ENCODE measurements at places on chromosomes 5 and 9.

GRCh38 chr9:105103776-105104175 lies 140.7 kb upstream of the SLC44A1 start:
- no peak for DNase-seq

DNA sequence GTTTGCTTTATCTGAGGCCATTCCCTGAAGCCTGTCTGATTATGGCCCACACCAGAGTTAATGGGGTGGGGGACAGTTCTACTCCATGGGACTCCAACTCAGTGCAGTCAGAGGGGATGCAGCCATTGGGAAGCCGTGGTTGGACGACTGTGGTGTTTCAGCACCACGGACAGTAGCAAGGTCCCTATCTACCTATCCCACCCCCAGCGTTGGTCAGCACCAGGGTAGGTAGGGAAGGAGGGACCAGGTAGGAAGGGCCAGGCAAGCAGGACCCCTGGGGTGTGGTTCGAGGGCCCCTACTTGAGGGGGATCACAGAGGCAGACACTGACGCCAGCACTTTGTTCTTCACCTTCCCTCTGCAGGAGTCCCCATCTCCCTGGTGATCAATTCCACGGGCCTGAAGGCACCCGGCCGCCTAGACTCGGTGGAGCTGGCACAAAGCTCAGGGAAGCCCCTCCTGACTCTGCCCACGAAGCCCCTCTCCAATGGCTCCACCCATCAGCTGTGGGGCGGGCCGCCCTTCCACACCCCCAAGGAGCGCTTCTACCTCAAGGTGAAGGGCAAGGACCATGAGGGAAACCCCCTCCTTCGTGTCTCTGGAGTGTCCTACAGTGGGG lies 33.2 kb downstream of the HMCN2 start:
- DNase-seq = no peak

DNA sequence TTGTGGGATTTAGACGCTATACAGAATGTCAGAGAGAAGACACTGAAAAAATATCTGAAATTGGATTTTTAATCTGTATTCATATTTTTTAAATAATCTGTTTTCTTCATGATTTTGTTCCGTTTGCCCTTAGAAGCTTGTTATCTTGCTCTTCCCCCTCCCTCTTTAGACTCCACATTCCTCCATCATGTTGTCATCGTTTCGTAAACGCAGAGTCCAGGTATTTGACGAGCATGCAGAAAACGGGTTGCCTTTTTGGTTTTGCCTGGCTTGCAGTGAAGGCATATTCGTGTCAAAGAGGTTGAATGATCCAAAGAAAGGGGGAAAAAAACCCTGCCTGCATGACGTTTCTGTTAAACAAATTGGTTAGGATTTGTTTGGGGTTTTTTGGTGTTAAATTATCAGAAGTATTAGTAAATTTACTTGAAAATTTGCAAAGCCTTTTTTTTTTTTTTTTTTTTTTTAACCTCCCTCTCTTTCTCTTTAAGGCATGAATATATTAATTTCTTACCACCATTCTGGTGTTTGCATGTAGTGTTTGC lies 2.9 kb downstream of the SPTAN1 start:
- DNase-seq = peak; percentile 21

DNA sequence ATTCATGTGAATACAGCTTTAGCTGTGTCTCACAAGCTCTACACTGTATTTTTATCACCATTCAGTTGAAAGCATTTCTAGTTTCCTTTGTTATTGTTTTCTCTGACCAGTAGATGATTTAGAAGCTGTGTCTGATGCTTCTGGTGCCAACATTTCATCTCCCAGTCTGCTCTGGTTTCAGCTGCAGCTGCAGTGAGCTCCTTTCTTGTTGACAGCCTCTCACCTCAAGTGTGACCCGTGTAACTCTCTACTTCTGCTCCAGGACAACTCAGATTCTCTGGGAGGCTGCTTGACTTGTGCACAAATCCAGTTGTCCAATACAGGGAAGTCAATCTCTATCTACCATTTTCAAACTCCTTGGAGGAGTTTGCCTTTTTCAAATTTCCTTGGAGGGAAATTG lies 504.8 kb downstream of the DIRAS2 start:
- DNase-seq = no peak

DNA sequence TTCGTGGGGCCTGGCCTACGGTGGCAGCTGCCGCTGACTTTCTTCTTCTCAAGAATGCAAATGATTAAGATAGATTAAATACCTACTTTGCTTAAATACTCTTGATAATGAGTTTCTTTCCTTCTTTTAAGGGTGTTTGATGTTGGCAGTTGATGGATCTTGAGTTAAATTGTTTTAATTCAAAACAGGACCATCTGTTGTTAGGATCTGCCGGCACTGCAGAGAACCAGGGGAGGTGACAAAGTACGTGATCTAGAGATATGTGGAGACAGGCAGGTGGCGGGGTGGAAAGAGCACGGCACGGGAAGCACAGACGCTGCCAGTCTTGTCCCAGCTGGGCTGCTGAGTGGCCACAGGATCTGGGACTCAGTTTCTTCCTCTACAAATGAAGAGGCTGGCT lies 37.9 kb downstream of the MED27 start:
- no peak for DNase-seq

- DNase-seq = peak; percentile 88
These were observed 780.7 kb downstream of the NR2F1-AS1 start for GRCh38 chr5:92800365-92800764.

DNA sequence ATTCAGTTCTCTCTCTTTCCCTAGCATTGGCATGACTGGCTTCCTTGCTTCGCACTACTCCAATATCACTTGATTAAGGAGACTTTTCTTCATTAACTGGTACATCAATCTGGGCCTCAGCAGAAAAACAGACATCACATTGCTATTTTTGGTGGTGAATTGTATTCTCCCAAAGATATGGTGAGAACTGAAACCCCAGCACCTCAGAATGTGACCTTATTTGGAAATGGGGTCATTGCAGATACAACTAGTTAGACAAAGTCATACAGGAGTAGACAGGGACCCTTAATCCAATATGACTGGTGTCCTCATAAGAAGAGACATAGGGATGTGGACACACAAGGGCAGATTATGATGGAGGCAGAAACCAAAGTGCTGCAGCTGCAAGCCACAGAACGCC lies 7.5 kb upstream of the RAD23B start:
- no peak for DNase-seq

DNA sequence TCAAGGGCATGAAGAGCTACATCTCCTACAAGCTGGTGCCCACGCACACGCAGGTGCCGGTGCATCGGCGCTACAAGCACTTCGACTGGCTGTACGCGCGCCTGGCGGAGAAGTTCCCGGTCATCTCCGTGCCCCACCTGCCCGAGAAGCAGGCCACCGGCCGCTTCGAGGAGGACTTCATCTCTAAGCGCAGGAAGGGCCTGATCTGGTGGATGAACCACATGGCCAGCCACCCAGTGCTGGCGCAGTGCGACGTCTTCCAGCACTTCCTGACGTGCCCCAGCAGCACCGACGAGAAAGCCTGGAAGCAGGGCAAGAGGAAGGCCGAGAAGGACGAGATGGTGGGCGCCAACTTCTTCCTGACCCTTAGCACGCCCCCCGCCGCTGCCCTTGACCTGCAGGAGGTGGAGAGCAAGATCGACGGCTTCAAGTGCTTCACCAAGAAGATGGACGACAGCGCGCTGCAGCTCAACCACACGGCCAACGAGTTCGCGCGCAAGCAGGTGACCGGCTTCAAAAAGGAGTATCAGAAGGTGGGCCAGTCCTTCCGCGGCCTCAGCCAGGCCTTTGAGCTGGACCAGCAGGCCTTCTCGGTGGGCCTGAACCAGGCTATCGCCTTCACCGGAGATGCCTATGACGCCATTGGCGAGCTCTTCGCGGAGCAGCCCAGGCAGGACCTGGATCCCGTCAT lies 1.4 kb downstream of the SNX18 start:
- DNase-seq = peak; percentile 55

DNA sequence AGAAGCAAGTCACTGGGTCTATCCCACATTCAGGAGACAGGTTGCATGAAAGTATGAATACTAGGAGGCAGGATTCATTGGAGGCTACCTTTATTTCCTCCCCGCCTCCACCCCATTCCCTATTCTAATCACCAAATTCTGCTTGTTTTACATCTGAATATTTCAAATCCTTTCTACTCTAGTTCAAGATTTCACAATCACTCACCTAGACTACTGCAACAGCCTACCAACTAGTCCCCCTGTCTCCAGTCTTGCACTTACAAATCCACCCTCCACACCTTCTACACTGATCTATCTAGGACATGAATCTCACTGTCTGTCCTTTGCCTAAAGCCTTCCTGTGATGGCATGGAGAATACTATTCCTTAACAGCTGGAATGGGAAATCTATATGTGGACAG lies 6.4 kb upstream of the KIF27 start:
- DNase-seq = no peak

All from fibroblast of gingiva (primary cell).